ENCODE measurements at places on chromosomes 2 and 18.

DNA sequence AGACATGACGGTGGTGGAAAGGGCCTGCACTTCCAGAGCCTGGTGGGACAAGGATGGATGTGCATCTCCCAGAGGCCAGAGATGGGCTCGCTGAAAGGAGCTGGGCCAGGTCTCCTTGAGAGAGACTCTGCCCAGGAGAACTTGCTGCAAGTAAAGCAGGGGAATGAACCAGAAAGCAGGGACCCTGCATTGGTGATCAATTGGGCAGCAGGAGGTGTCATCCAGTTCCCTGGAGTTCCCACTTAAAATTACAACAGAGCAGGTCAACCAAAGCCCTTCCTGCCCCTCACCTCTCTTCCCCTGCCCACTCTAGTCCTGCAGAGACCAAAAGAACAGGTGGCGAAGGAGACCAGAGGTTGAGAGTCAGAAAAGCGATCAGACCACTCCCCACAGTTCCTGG lies 69.7 kb upstream of the CAB39 start:
- peak; percentile 22 for DNase-seq

- DNase-seq: no peak
These were observed 27.1 kb downstream of the ADCY3 start for GRCh38 chr2:24892928-24893327.

GRCh38 chr2:235609321-235609720 lies 115.5 kb downstream of the AGAP1 start:
- no peak for DNase-seq

DNA sequence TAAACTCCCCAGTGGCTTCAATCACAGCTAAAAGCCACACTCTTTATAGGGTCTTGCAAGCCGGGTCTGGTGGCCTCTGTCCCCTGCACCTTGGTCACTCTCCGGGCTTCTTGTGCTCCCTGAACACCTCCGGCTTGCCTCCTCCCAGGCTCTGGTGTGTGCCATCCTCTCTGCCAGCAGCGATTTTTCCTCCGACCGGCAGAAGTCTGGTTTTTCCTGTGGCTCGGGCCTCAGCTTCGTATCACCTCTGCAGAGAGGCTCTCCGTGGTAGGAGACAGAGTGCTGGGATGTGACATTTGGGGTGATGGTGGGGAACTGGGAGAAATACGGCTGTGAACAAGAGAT lies 58.8 kb upstream of the HPCAL1 start:
- no peak for DNase-seq

- no peak for DNase-seq
These were observed 156.5 kb upstream of the L3MBTL4 start for GRCh38 chr18:6571239-6571602.

- peak; percentile 1 for DNase-seq
These were observed 418.5 kb upstream of the CNTNAP5 start for GRCh38 chr2:123606631-123607030.

GRCh38 chr18:26386002-26386401 lies 159.8 kb downstream of the TAF4B start:
- peak; percentile 20 for DNase-seq

GRCh38 chr2:8833853-8834252 lies 3.6 kb downstream of the KIDINS220 start:
- DNase-seq: no peak

DNA sequence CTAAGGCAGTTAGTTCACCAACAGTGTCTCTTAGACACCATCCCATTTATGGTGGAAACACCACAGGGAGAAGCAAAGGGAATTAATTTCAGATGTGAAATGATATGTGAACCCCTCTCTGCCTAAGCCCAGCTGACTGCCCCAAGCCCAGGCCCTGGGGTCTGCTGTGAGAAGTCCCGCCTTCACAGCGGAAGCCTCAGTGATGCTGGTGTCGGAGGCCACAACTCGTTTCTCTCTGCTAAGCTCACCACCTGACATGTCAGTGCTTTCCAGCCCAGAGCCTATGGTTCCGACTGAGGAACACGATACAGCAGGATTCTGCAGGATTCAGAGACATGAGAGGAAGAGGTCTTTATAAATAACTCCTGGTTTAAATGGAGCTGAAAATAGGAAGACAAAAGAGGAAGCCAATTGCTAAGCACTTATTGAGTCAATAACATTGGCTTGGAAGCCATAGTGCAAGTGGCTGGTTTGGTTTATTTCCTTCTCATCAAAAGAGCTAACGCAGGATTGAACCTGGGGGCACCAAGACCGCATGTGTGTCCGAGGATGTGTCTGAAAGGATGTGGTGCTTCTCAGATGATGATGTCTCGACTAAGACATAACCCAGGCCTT lies 21.9 kb upstream of the LOXHD1 start:
- DNase-seq: peak; percentile 11

DNA sequence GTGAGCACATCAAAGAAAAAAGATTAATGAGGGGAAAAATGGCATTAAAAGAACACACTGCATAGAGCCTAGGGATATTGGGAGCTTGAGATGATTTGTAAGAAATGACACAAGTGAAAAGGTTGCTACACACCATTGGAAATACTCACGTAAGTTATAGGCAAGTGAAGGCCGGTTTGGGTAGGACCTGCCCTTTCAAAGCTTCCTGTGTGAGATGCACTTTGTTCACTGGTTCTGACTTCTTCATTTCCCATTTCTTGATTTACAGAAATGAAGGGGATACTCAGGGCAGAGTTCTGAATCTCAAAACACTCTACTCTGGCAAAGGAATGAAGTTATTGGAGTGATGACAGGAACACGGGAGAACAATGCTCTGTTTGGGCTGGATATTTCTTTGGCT lies at the start of gene IL18RAP:
TSS of gene IL18RAP (plus strand) at position 251 of the 400 bp plus-strand sequence. CDS start at position 369, 118 bp downstream.
- DNase-seq: peak; percentile 25

GRCh38 chr2:219149667-219150066 lies 10.9 kb downstream of the NHEJ1 start:
- DNase-seq: no peak

GRCh38 chr2:148906124-148906523 lies 31.1 kb downstream of the KIF5C start:
- no peak for DNase-seq

GRCh38 chr2:200944467-200945394 lies 18.7 kb downstream of the ORC2 start:
- DNase-seq: peak; percentile 54

GRCh38 chr2:190554357-190555006 lies 20.0 kb upstream of the NEMP2 start:
- DNase-seq: no peak

DNA sequence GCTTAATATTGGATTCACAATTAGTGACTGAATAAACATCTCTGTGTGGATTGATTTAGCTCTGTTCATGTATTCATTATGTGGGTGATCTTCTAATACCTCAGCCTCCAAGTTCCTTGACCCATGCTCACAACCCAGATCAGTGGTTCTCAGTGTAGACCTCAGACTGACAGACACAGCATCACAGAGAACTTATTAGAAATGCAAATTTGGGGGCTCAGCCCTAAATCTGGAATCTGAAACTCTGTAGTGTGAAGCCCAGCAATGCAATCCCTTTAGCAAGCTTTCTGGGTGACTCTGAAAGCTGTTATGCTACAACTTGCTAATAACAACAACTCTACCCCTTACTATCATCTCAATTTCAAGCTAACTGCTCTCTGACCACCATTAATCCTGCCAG lies 273.1 kb upstream of the FANCL start:
- DNase-seq: no peak

GRCh38 chr18:13640266-13640860 lies 86.0 kb downstream of the FAM210A start:
- DNase-seq: no peak

DNA sequence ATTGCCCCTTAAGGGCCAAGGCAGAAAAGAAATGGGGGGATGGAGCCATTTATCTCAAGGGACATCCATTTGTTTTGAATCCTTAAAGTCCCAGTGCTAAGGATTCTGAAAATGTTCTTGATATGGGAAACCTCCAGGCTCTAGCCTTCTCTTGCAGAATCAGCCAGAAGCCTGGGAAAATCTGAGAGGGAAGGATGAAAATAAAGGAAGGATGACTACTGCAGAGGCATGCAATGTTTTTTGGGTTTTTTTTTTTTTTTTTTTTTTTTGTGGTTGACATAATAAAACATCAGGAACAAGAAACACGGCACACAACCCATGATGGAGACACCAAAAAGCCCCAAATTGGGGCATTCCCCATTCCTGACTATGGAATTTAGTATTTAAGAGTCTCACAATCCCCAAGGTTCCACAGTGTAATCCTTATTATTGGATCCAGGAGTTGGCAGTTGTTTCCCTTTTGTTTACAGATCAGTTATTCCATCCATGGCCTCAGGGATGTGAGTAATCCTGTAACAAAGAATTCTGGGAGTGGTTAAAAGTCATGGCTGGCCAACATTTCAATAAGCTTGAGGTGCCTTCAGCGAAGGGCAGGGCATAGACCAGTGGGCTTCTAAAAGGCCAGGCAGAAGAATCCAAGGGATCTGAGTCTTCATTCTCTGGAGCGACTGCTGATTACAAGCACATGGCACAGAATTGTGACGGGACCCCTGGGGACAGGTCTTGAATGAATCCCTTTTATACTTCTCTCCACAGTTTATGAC lies 337.5 kb downstream of the GULP1 start:
- DNase-seq: no peak

DNA sequence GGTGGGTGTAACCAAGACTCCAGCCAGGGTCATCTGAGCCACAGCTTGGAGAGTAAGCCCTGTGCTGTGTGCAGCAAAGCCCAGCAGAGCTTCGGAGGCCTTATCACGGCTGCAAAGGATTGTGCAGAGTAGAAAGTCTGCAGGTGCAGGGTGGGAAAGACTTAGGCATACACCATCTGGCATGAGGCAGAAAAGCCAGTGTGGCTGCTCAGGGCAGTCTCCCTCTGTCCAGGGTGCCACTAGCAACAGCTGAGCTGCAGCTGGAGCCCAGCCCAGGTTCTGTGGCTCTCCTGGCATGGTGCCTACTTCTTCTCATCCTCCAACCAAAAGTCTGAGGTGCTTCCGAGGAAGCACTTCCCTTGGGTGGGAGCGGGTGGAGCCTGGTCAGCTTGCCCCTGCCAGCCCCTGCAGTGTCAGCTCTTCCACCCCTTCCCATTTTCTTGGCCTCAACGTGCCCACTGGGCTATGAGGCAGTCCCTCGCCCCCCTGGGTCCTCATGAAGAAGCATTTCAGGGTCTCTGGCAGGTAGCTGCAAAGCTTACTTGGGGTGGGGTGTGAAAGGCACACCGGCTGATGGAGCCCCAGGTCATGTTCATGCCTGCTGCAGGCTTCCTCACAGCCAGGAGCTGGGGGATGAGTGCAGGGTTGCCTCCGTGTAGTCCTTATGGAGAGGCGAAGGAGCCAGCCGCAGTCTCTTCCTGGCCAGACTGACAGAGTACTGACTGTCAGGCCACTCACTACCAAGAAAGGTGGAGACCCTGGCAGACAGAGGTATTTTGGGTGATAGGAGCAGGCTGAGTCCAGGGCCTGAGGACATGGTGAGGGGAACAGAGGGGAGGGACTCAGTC lies 4.8 kb downstream of the AMER3 start:
- DNase-seq: no peak

DNA sequence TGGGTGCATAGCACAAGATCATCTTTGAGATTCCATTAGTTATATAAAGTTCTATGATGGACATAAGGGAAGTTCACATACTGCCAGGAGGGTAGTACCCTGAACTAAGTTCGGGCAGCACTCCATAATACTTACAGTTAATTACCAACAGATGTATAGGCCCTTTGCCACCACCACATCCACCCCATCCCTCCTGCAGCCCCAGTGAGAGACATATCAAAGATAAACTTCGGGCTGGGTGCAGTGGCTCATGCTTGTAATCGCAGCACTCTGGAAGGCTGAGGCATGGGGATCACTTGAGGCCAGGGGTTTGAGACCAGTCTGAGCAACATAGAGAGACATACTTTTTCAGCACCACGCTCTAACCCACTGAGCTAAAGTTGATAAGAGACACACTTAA lies 46.4 kb upstream of the NPAS2 start:
- DNase-seq: no peak

GRCh38 chr2:131034122-131035051 lies 58.9 kb downstream of the FAM168B start:
- DNase-seq: no peak

DNA sequence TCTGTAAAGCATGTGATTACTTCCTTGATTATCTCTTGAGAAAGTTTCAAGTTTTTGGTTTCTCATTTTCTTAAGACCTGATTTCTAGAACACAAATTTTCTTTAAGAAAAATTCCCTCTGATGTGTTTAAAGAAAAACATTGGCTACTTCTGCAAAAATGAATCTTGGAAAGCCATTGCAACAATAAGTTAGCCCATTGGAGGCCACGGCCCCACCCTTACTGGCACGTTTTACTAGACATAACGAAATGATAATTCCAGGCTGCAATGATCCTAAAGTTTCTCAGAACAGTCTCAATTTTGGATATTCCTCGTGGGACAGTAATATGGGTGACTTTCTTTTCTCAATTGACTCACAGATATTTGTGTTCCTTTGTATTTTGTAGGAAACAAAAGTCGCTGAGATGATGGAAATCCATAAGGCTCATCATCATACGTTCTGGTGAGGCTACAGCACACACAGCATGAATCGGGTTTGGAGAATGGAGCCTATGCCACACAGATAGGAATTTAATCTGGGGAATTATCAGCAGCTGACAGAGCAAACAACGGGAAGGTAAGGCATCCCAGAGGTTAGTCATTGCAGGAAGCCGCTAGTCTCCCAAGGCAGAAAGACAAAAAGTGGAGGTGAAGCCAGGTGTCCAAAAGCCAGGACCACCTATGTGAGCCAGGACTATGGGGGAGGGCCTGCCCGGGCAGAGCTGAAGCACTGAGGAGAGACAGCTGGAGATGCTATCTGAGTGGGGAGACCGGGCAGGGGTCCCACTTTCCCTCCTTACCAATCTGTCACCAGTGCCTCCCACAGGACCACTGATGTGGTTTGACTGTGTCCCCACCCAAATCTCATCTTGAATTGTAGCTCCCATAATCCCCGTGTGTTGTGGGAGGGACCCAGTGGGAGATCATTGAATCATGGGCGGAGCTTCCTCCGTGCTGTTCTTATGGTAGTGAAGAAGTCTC lies 35.9 kb downstream of the SOWAHC start:
- DNase-seq: no peak

- no peak for DNase-seq
These were observed 604.9 kb upstream of the CDH2 start for GRCh38 chr18:28781616-28782362.

DNA sequence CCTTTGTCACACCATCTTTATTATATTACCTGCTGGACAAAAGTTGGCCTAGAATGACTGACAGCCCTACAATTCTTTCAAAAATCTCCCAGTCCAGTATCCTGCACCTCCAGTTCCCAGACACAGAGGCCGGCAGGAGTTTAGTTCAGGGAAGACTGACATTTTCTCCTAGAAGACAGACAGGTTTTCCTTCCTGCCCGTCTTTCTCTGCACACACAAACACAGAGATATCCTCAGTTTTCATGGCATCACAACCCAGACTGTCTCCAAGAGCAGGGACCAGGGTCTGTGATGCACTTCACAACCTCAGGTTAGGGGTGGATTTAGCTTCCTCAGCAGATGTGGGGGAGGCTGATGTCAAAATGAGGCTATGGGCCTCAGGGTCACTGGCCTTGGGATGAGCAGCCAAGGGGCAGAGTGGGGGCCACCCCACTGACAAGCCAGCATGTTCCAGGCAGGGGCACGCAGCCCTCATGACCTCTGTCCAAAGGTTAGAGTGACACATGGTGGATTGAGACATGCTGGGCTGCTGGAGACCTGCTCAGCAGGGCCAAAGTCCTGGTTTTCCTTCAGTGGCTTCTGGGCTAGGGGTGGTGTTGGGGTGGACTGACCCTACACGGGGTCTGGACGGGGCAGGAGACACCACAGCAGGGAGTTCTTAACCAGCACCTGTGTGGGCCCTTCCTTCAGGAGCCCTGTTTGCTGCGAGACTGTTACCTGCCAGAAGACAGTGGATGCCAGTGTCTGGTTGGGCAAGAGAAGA lies 70.5 kb downstream of the SFXN5 start:
- no peak for DNase-seq

Data from NB4 (cell line).